ENCODE measurements at places on chromosomes 3 and 15.

- no peak for DNase-seq
Measured at GRCh38 chr3:72818092-72818773, 30.0 kb downstream of the SHQ1 start.

DNA sequence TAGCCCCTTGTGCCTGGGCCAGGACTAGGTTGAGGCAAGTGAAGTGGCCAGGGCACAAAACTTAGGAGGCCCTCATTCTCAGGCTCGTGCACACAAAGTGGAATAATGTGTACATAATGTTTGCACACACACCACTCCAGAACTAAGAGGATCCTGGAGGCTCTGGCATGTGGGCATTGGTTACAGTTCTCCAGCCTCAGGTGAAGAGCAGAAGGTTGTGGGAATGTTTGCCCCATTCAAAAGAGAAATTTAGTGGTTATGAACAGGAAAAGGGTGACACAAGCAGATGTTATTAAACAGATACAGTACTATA, 31.3 kb downstream of the ASB7 start:
- no peak for DNase-seq

GRCh38 chr3:128799653-128800052, 73.7 kb downstream of the RAB7A start:
- no peak for DNase-seq

DNA sequence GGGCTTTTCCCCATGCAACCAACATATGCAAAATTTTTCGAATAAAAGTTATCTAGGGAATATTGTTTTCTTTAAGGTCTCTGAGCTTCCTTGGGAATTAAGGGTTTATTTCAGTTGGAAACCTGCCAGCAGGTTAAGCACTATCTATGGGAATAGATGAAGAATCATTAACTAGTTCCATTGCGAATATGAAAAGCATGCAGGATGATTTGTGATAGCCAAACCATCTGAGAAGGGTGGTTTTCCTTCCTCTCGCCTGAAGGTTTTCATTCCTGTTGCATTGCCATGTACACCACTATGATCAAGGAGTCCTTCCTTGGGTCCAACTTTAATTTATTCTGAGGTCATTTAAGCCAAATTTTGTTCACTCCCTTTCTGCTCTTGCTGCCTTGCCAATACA, 184.9 kb downstream of the NR2F2 start:
- DNase-seq = no peak

- no peak for DNase-seq
Measured at GRCh38 chr3:139201446-139202225, 142.2 kb upstream of the MRPS22 start.

GRCh38 chr3:187367561-187368103, 553 bp upstream of the RTP4 start:
- no peak for DNase-seq

DNA sequence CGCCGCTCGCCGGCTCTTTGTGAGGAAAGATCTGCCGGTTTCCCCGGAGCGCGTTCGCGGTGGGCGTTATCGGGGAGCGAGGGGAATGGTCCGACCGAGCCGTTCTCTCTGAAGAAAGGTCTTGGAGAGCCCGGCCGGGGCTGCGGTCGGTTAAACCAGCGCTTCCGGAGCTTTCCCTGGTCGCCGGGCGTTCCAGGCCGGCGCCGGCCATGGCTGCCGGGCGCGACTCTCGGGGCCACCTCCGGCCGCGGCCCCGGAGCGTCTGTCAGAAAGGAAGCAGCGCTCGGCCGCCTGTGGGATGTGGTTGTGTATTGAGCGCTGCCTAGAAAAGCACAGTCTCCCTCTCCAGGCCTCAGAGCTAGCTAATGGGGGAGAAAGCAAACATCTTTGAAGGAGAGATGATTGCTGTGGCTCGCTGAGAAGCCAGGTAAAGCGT, 731 bp downstream of the FYTTD1 start:
- peak; percentile 43 for DNase-seq

DNA sequence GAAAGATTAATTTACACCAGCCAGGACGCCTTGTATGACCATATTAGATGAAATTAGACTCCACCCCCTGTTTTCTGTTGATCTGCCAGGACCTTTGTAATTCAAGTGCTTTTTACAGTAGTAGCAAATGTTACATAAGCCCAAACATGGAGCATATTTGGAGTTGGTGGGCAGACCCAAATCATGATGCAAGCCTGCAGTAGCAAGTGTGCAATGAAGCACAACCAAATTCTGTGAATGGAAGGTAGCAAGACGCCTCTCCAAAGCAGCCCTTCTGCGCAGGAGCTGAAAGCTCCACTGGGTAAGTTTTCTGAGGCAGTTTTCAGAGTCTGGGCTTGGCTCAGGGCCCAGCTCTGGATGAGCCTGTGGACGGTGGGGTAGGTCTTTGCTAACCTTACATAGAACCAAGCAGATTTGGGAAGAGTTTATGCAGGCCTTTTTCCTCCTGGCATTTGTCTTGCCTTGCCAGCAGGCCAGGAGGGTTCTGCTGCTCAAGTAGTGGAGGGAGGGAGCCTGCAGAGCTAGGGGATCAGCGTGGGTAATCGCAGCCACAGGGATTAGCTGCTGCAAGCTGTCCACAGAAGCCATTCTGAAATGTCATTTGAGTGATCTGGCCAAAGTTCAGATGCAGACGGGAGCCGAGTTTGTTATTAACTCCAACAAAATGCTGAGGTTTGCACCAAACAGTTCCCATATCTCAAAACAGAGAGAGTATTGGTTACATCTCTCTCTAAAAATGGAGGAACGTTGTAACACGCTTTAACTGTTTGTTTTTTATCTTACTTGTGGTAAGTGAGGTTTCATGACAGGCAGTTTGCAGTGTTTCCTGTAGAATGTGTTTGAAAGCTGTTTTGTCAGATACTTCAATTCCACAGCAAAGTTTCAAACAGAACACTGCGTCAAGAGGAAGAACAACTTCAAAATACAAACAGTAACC, 55.4 kb downstream of the PSMD6 start:
- no peak for DNase-seq

DNA sequence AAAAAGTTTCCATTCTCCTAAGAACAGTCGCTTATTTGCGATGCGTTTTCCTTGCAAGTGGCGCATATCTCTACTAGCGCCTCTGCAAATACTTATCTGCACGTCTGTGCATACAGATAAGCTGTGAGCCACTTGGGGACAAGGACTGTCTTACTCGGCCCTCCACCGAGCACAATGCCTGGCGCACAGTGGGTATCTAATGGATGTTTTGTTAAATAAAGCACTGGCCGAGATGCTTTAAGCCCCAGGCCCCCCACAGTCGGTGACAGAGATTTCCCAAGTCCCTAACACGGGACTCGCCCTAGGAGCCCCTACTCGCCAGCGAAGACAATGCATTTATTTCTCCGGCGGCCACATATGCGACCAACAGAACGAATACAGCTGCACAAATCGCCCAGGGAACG, 503 bp downstream of the HLTF start:
- DNase-seq = peak; percentile 6

GRCh38 chr3:114672692-114673447, 379.0 kb downstream of the TIGIT start:
- DNase-seq = no peak

DNA sequence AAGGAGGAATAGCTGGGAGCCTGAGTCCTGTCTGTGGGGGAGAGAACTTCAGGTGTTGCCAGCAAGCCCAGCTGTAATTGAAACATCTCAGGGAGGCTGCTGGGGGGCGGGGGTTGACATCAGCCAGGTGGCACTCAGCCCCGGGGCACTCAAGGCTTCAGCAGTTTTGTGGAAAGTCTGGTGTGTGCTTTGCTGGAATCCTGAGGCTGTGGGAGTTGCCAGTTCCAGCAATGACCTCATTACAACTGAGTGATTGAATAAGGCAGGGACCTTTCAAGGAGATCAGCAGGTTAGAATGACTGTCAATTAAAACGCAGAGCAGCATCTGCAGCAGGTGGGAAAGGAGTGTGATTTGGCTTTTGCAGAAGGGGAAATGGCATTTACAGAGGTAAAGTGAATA, 75.7 kb downstream of the FAM43A start:
- no peak for DNase-seq

DNA sequence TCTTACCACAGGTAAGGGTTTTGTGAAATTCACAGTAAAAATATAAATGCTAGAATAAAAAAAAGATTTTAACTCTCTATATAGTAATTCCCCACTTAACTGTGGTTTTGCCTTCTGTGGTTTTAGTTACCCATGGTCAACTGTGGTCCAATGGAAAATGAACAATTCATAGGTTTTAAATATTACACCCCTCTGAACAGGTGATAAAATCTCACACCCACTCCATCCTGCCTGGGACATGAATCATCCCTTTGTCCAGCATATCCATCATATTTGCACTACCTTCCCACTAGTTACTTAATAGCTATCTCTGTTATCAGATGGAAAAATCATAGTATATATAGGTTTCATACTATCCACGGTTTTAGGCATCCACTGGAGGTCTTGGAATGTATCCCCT, 49.2 kb downstream of the HDGFL3 start:
- no peak for DNase-seq

DNA sequence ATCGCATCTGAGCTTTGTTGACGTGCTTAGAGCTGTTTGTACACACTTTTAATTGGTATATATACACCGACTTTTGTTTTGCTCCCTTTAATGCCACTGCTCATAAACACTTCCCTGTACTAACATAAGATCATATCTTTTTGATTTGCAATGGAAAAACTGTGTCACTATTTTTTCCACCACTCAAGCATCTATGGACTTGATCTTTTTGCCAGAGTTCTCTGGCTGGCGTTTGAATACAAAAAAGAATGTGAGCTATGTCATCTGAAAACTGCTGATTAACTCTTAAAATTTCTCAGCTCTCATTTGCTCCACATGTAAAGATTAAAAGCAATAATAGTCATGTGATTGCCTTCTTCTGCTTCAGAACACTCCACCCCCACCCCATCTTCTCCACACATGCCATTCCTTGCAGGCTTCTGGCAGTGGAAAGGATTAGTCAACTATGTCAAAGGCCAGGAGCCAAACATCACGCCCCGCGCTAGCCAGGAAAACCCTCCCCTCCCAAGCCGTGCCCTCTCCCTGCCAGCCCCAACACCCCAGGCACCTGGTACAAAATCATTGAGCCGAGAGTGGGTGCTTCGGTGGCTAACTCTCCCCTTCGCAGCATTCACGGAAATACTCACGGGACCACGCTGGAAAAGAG, 123.4 kb upstream of the MEF2A start:
- no peak for DNase-seq

DNA sequence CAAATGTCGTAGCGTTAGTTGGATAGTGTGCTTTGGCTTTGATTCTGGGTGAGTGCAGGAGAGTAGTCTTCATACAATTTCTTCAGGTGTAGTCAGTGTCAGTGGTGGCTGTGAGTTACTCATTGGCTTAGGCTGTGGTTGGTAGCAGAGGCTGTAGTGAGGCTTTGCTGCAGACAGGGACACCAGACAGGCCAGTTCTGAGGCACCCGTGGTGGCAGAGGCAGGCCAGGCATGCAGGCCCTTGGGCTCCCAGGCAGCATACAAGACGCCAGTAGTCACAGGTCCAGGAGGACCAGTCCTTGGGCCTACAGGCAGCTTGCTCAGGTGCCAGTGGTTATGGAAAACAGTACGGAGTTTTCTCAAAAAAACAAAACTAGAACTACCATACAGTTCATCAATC, 61.3 kb downstream of the DMXL2 start:
- DNase-seq = no peak

DNA sequence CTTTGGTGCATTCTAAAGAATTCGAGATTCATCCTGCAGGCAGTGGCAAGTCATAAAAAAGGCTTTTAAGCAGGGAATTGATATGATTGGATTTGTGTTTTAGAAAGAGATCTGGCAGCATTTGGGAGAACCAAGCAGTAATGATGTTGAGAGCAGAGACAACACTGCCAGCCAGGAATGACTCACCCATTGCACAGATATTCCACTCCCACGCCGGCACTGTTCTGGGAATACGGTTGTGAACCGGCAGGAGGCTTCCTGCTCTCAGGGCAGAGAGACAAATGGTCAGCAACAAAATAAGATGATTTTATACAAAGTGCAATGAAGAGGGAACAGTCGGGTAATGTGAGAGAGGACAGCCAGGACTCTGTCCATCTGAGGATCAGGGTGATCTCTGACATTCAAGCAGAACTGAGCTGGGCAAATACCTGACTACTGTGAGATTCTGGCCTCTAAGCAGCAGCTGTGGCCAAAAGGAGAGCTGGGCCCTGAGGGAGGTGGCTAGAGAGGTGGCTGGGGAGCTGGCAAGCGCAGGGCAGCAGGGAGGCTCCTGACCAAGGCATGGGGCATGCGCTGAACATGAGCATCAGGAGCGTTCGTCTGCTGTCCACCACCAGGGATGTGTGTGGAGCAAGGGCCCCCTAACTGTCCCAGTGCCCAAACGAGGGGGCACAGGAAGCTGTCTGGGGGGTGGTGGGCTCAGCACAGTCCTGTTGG, 56.1 kb upstream of the PLXNA1 start:
- DNase-seq = no peak

DNA sequence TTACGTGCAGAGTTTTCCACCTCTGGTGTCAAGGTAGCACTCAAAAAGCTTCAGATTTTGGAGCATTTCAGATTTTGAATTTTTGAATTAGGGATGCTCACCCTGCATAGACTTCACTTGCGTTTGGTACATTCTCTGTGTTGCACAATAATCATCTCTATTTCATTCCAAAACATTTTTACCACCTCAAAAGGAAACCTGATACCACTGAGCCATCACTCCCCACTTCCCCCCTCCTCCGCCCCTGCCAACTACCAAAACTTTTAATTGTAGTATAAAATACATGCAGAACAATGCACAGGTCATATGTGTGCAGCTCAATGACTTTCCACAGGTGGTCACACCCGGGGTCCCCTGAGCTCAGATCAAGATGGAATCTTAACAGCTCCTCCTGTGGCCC, 208.8 kb downstream of the SV2B start:
- DNase-seq = peak; percentile 34

- DNase-seq = no peak
Measured at GRCh38 chr3:165434516-165434915, 238.3 kb upstream of the SLITRK3 start.

- DNase-seq = no peak
Measured at GRCh38 chr3:3634326-3634725, 164.9 kb upstream of the LRRN1 start.

GRCh38 chr3:16432714-16433113, 80.8 kb downstream of the RFTN1 start:
- no peak for DNase-seq

- DNase-seq = no peak
Measured at GRCh38 chr15:85417276-85417675, 36.9 kb downstream of the AKAP13 start.

Data from stimulated activated CD4-positive, alpha-beta T cell treated with anti-CD3 and anti-CD28 coated beads, Interleukin-1b, Interleukin-23, amount 100 ng/mL, for 48 hours (primary cell).